ENCODE measurements at places on chromosomes 7 and 10. TPM values are rescaled to one million over a fixed set of nuclear protein-coding genes. Genes with fewer than 3 reads are reported as not detected.

- no peak overlapping the region for H3K27ac ChIP-seq
- DNase-seq, result no peak
- no peaks in the 10 kb centered on the region for H3K36me3 ChIP-seq
- H3K4me1 ChIP-seq, result no peaks in the 10 kb centered on the region
Observed at GRCh38 chr10:86123304-86123703, 243.3 kb downstream of the GRID1 start.

GRCh38 chr10:51838471-51838870 is 139.1 kb upstream of the CSTF2T start:
- no peaks in the 10 kb centered on the region for H3K27me3 ChIP-seq
- H3K27ac ChIP-seq, result no peak overlapping the region
- H3K36me3 ChIP-seq, result no peaks in the 10 kb centered on the region
- peaks cover 4% of the 10 kb centered on the region for H3K4me1 ChIP-seq
- H3K4me3 ChIP-seq, result no peak overlapping the region
- no peak for DNase-seq

GRCh38 chr7:45983720-45984255 is 62.7 kb upstream of the IGFBP3 start:
- no peaks in the 10 kb centered on the region for H3K36me3 ChIP-seq
- no peak overlapping the region for H3K4me3 ChIP-seq
- H3K27ac ChIP-seq, result no peak overlapping the region
- H3K4me1 ChIP-seq, result peaks cover 1% of the 10 kb centered on the region

DNA sequence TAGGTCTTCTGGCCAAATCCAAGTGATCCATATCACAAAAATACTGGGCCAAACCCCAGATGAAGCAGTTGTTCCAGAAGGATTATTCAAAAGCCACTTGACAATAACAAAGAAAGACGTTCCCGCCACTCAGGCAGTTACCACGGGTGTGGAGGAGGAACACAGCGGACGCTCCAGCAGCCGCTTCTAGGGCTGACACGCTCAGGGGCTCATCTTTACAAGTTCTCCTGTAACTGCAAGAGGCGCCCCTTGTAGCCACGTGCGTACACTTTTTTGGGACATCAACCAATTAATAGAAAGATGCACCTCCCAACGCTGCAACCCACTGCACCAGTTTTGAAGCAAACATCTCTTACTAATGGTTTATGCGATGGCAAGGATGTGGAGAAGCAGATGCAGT is 159.4 kb downstream of the GRID1 start:
- H3K4me1 ChIP-seq, result no peaks in the 10 kb centered on the region
- peaks cover 3% of the 10 kb centered on the region for H3K27me3 ChIP-seq
- H3K36me3 ChIP-seq, result no peaks in the 10 kb centered on the region
- H3K27ac ChIP-seq, result no peak overlapping the region
- H3K4me3 ChIP-seq, result no peak overlapping the region

GRCh38 chr7:158904599-158904998 is 48.2 kb downstream of the DYNC2I1 start:
- no peak overlapping the region for H3K27ac ChIP-seq
- no peak for DNase-seq
- no peaks in the 10 kb centered on the region for H3K4me1 ChIP-seq
- H3K27me3 ChIP-seq, result no peaks in the 10 kb centered on the region

DNA sequence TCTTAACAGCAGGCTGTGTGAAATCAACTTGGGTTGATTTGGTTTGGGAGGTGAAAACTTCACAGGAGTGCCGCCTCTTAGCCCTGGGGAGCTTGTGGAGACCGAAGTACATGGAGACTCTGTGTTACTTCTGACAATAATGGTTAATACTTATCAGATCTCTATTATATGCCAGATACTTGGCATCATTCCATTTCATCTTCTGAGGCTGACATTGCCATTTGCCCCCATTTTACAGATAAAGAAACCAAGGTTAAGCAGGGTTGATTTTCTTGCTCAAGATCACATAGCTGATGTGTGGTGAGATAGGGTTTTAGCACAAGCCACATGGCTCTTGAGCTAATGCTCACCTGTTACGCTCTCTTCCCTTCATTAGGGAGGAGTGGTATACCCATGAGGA is 150.6 kb upstream of the FAM13C start:
- H3K27me3 ChIP-seq, result no peaks in the 10 kb centered on the region
- no peaks in the 10 kb centered on the region for H3K36me3 ChIP-seq
- DNase-seq, result no peak
- H3K4me3 ChIP-seq, result no peak overlapping the region

GRCh38 chr10:30755441-30755953 is 125.9 kb upstream of the LYZL2 start:
- no peak overlapping the region for H3K4me3 ChIP-seq
- no peak overlapping the region for H3K27ac ChIP-seq
- no peak for DNase-seq
- no peaks in the 10 kb centered on the region for H3K27me3 ChIP-seq

The PIK3AP1 gene
- total RNA-seq, result 2.0 TPM

GRCh38 chr10:106618646-106619045 is 545.9 kb downstream of the SORCS1 start:
- no peak overlapping the region for H3K4me3 ChIP-seq
- peaks cover 5% of the 10 kb centered on the region for H3K36me3 ChIP-seq
- no peak for DNase-seq
- H3K27me3 ChIP-seq, result no peaks in the 10 kb centered on the region

GRCh38 chr10:114492351-114493037 is 88.2 kb upstream of the AFAP1L2 start:
- H3K27ac ChIP-seq, result no peak overlapping the region
- no peaks in the 10 kb centered on the region for H3K27me3 ChIP-seq
- peaks cover 17% of the 10 kb centered on the region for H3K36me3 ChIP-seq
- no peak for DNase-seq

Measured in cardiac muscle cell (in vitro differentiated cells and primary cell).